ENCODE measurements at places on chromosomes 3 and 15.

DNA sequence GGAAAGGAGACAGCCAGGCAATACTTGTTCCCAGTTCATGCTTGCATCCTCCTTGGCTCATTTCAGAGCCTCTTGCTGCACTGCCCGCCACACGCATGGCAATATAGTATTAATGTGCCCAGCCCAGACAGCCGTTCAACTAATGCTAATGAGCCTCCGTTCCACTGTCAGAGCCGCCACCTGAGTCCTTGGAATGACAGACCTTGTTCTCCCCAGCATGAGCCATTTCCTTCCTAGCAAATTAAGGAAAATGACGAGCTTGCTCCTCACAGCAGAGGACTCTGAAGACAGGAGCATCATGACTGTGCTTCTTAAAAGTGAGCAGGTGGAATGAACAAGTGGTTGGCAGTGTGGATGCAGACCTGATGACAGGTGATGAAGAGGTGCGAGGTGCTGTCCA lies 10.8 kb upstream of the LRRC15 start:
- DNase-seq = no peak

DNA sequence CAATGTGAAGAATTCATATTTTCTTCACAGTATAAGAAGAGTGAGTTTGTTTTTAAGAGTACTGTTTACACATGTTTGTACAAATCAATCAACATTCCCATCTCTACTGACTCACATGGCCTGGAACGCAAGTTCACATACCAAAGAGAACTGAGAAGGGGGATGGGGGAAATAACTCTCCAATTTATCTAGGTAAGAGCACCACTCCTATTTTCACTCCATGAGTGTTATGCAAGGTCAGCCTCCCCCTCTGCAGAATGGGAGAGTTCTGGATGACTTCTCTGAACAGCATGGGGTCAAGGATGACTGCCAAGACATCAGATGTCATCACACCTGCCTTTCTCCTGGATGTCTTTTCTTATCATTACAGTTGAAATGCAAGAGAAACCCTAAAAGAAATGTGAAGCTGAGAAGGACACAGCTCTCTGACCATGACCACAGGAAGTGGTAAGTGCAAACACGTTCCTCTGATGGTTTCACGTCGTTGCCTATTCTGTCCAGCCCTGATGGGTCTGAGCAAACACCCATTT lies 95.2 kb downstream of the SEMA6D start:
- no peak for DNase-seq

- no peak for DNase-seq
Observed at GRCh38 chr15:41161736-41162135, 45.7 kb upstream of the INO80 start.

- DNase-seq = no peak
Observed at GRCh38 chr3:111895071-111895470, 36.0 kb downstream of the PHLDB2 start.

DNA sequence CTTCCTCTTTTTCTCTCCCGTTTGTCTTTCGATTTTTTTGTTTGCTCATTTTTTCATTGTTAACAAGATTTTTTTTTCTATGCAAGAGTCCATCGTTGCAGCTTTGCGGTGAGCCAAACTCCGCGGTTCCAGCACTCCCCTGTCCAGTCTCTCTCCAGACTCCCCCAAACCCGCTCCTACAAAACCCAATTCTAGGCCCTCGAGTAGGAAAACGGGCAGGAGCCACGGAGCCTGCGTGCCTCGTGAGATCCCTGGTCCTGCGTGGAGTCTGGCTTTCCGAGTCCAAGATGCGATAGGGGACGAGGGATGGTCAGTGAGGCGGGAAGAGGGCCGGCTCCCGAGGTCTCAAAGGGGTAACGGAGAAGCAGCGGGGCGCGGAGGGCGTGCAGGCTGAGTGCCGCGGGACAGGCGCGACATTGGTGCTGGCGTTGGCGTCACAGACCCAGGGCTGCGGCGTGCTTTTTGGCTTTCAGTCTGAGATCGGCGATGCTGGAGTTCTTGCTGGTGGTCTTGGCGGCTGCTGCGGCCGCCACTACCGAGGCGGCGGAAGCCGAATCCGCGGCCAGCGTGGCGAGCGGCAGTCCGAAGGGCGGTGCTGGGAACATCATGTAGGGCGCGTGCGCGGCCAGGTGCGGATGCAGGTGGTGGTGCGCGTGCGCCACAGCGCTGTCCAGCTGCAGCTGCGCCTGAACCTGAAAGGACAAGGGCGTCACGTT lies 8.5 kb downstream of the SHOX2 start:
- DNase-seq = peak; percentile 46

DNA sequence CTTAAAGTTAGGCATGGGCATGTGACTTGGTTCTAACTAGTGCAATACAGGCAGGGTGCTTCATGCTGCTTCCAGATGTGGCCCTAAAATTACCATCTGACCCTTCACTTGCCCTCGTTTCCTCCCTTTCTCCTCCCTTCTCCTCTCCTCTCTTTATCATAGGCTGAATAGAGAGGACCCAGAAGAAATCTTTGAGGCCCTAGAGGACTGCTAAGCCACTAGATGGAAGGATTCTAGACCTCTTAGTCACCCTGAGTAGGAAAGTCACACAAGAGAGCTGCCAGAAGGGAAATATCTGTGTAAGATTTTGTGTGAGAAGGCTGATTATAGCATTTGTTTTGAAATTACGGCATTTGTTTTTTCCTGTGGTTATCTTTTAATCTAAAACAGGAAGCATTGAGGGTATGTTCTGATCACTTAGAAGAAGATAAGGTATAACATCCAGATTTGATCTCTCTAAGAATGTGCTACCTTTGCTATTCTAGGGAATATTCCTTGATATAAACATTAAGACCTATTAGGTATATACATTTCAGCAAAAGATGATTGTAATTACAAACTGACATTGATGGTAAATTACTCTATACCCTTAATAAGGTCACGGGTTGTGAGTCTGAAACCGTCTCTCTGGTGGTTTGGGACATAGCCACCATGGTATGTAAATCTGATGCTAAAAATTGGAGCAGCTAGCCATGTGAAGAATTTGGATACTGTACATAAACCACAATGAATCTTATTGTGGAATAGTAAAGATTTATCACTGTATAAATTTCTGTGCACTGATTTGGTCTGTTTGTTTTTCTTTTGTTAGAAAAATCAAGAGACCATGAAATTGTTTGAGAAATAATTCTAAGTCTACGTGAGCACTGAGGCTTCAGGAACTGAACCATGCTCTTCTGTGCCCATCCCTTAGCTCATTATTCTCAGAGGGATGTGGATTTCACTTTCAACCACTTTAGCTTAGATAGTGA lies 84.1 kb downstream of the TP63 start:
- no peak for DNase-seq

DNA sequence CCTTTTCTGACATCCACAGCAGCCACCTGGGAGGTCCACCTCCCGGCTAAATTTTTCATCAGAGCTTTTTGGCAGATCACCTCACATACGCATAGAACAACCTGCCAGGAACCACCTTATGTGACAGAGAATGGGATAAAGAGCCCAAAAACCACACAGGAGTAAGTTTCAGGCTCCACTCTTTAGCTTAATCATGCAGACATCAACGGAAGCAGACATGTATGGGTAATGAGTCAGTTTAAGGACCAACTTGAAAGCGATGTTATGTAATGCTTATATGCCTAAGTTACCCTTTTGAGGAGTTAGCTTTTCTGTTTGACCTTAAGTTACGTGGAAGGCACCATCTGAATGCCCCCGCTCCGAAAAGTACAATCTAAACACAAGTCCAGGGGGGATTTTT lies 183.3 kb upstream of the BHLHE40 start:
- DNase-seq = no peak

DNA sequence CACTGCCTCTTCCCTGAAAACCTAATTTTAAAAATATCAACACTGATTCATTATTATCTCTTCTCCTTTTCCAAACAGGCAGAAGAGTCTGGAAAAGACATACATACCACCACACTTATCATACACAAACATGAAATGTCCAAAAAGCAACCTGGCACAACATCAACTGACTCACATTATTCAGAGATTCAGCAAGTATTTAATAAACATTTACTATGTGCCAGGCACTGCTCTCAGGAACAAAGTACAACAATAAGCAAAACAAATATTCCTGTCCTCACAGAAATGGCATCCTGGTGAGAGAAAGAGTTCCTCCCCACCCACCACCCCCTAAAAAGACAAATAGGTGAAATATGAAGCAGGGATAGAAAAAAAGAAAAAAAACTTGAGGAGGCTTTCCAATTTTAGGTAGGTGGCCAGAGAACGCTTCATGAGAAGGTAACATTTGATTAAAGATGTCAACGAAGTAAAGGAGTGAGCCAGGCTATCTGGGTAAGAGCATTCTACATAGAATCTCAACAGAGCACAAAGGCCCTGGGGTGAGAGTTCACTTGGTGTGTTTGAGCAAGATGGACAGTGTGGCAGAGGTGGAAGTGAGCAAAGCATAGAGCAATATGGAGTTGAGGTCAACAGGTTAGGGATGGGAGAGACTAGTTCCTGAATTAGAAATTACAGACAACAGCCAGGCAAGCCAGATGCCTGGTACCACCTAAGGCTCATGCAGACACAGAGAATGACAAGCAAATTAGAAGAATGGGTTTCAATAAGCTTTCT lies 141.7 kb downstream of the OSBPL10 start:
- no peak for DNase-seq

DNA sequence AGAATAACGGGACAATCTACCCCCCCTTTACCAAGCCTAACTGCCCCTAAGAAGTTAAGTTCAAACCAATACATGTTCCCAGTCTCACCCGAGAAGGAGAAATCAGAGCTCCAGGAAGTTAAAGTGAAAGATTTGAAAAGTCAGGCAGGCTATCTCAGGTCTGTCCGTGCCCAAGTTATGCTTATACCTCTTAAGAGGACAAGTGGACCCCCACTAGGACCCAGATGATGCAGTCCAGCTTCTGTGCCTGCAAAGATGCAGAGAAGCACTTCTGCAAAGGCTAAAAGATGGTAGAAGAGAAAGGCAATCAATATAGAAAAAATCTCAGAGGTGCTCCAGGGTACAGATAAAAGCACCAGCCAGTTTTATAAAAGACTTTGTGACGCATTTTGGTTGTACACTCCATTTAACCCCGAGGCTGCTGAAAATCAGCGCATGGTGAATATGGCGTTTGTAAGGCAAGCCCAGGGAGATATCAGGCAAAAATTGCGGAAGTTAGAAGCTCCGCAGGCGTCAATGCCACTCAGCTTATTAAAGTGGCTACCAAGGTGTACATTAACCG lies 9.8 kb upstream of the SLC9C1 start:
- no peak for DNase-seq

DNA sequence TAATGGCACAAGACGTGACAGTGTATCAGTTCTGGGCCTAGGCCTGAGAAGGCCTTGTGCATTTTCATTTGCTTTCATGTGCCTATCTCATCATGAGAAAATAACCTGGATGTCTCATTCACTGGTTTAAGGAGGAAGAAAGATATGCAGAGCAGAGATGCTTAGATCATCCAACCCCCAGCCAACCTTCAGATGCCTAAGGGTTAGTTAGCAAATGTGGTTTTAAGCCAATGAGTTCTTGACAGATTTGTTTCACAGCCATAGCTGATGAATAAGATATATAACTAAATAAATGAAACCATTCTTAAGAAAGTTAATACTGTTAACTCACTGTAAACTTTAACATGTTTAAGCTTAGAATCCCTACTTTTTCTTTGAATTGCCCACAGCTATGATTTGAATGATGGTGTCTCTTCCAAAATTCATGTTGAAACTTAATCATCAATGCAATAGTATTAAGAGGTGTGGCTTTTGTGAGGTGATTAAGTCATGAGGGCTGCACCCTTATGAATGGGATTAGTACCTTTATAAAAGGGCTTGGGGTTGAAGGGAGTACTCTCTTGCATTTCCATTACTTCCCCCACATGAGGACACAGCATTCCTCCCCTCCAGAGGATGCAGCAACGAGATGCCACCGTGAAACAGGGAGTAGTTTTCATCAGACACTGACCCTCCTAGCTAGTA lies 324.6 kb upstream of the TBC1D5 start:
- DNase-seq = no peak

GRCh38 chr3:24520976-24521419 lies 26.3 kb upstream of the THRB start:
- DNase-seq = no peak

DNA sequence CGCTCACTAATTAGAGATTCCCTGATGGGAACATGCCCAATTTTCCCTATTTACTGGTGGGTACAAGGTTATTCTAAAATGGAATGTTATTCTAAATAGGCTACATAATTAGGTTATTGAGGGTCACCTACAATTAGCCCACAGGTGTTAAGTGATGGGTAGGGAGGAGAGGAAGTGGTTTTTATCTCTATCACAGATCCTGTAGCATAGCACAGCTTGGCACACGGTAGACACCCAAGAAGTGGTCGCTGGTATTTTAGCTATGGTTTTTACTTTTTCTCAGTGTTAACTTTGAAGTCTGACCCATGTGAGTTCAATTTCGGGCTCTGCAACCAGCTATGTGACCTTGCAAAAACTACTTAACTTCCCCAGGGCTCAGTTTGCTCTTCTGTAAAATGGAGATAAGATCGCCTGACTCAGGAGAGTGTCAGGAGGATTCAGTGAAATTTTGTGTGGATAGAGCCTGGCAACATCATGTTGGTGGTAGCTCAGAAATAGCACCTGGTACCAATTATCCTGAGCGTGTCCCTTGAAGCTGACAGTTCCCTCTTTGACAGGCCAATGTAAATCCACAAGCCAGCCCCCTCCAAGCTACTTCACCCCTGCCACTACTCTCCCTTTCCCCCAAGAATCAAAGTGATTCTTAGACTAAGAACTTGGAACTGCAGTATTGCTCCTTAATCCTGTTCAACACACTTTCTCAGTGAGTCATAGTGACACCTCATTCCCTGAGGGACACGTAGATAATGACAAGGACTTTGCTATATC lies 8.7 kb upstream of the LMCD1 start:
- DNase-seq = no peak

DNA sequence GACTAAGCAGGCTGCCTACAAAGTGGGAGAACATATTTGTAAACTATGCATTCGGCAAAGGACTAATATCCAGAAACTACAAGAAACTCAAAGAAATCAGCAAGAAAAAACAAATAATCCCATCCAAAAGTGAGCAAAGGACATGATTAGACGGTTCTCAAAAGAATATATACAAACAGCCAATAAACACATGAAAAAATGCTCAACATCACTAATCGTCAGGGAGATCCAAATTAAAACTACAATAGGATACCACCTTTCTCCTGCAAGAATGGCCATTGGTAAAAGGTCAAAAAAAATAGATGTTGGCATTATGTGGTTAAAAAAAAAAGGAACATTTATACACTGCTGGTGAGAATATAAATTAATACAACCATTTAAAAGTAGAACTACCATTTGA lies 259.6 kb upstream of the SLITRK3 start:
- no peak for DNase-seq

DNA sequence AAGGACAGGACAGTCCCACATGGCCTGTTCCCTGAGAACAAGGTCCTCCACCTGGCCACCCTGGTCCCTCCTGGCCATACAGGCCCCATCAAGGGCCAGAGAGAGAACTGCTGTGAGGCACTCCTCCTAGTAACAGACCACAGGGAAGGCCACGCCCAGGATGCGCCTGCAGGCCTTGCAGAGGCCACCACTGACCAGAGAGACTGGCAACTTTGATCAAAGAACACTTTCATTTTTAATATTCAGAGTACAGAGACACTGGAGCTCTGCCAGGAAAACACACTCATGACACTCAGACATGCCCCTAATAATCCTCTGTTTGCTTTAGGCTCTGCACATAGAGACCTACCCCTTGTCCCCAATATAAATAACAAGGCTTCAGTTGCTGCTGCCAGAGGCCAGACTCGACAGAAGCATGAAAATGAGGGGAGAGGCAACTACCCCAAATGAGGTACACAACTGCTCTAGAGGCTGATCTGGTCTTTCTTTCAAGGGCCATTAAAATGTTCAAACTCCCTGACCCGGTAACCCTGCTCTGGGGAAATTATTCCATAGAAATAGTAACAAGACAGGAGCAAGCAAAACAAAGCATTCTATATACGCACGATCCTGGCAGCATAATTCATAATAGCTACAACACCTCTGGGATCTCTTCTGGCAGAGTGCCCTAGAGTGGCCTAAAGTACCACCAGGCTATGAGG lies 44.8 kb downstream of the CCDC12 start:
- DNase-seq = no peak

Measured in stimulated activated CD8-positive, alpha-beta memory T cell treated with anti-CD3 and anti-CD28 coated beads, Interleukin-7, amount 100 ng/mL, for 48 hours (primary cell).